Left colon (tissue), 2 donors: ENCODE measurements at places on chromosomes 2 and 18.

DNA sequence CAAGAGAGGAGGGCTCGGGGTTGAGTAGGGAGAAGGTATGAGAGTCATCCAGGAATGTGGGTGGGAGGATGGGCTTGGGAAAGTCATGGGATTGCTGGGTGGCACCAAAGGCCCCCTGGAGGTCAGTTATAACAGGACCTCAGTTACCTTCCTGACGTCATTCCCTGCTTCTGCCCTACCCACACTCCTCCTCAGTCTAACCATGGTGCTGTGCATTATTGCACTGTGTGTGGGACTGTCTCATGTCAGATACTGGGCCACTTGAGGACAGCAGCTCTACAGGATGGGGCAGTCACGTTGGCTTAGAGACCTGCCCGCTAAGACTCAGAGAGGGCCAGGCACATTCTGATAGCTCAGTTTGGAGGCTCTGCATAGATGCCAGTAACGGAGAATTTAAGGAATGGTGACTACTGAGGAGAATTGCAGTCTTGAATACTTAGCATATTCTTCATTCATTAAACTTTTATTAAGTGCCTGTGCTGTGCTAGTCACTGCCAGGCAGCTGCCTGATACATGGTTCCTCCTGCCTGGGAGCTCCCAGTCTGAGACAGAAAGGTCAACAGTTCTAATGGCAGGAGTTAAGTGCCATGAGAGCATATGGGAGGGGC lies 90.5 kb downstream of the LAMA3 start:
- no peak for DNase-seq

- DNase-seq: no peak
Measured at GRCh38 chr2:207163053-207163755, 2.5 kb downstream of the KLF7 start.

- DNase-seq: no peak
Measured at GRCh38 chr2:109609352-109610024, 4.3 kb downstream of the SEPTIN10 start.

- no peak for DNase-seq
Measured at GRCh38 chr18:79064228-79064627, 5.0 kb upstream of the ATP9B start.

DNA sequence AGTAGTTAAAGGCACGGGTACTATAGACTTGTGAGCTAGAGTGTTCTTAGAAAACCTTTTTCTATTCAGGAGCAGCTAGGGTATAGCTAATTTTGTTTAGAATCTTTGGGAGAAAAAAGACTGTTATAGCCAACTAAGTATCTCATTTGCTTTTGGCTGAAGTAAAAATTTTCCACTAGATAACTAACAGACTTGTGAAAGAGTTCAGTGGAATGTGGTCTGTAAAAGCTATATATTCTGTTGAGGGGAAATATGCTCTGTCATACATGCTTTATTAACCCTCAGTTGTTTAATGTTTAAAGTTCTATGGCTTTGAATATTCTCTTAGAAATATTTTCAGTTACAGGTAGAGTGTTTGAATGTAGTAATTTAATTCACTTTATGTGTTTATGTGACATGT lies 49.7 kb downstream of the RIF1 start:
- no peak for DNase-seq

DNA sequence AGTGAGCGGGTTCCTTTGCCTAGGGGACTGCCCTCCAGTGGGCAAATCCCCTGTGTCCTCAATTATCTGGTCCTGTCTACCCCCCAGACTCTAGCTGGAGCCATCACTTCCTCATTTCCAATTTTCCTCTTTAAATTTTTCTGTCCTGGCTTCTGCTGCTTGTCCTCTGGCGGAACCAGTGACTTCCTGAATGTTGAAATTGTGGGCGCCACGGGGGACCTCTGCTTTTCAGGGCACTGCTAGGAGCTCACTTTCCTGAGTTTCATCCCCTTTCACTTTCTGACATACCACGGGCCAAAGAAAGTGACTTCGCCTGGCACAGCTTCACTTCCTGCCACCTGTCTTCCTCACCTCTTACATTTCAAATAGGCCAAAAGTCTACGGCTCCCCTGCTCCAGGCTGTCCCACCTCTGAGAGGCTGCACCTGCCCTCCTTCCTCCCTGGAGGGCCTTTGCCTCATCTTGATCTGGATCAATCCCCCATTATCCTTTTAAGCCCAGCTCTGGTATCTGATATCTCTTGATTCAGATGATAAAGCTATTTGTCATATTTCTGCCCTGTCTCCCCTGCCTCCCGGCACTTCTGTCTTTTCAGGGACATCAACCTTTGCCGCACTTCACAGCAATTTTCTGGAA lies 1.4 kb upstream of the MARCO start:
- no peak for DNase-seq
